ENCODE measurements at places on chromosomes 12 and 14. TPM values are rescaled to one million over a fixed set of nuclear protein-coding genes. Genes with fewer than 3 reads are reported as not detected.

NOVA1 gene
- 18.9 TPM for total RNA-seq

GRCh38 chr12:127296591-127296990 is 970.4 kb upstream of the TMEM132C start:
- peak; percentile 2 for DNase-seq

DNA sequence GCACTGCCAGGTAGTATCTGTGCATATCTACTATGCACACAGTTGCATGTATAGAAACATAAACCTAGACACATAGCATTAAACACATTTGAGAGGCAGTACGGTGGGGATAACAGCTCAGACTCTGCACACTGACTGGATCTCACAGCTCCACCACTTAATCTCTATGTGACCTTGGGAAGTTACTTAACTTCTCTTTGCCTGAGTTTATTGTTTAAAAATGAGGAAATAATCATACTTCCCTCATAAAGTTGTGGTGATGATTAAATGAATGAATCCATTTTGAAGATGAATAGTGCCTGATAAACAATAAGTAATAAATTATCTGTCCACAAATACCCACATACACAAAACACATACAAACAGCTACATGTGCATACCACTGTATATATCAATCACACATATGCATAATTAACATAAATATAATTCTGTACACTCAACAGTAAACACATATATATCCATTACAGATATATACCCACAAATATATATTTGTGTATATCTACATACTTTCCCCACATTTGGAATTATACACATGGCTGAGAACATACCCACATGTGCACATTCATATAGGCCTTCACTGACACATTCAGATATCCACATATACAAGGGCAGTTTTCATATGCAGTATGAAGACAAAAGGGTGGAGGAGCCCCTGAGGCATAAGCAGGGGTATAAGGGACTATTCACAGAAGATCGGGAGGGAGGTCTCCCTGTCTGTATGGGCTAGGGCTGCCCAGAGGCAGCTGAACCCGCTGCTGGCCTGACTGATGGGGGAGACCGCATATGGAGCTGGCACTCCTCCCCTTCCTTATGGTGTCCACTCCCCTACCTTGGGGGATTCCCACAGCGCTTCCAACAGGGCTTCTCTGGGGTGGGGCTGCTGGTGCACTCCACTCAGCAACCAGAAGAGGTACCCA is 5.9 kb downstream of the CDH24 start:
- no peak for DNase-seq

- DNase-seq: no peak
Measured at GRCh38 chr14:22557846-22558220, 31.2 kb downstream of the DAD1 start.

GRCh38 chr12:63420206-63420644 is 248.1 kb downstream of the DPY19L2 start:
- no peak for DNase-seq

DNA sequence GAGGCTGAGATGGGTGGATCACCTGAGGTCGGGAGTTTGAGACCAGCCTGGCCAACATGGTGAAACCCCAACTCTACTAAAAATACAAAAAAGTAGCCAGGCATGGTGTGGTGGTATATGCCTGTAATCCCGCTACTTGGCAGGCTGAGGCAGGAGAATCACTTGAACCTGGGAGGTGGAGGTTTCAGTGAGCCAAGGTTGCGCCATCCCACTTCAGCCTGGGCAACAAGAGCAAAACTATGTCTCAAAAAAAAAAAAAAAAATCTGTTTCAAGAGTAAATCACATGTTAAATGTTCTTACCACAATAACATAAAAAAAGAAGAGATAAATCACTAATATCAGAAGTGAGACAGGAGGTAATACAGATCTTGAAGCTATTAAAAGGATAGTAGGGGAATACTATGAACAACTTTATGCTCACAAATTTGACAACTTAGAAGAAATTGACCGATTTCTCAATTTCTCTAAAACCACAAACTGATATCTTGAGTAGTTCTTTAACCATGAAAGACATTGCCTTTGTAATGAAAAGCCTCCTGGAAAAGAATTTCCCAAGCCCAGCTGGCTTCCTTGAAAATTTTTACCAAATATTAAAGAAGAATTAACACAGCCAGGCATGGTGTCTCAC is 37.7 kb downstream of the TAOK3 start:
- no peak for DNase-seq

Measured in ureter (tissue), 1 donor.